Stimulated activated CD8-positive, alpha-beta memory T cell treated with anti-CD3 and anti-CD28 coated beads, Interleukin-7, amount 100 ng/mL, for 1 hour (primary cell): ENCODE measurements at places on chromosomes 7 and 10.

DNA sequence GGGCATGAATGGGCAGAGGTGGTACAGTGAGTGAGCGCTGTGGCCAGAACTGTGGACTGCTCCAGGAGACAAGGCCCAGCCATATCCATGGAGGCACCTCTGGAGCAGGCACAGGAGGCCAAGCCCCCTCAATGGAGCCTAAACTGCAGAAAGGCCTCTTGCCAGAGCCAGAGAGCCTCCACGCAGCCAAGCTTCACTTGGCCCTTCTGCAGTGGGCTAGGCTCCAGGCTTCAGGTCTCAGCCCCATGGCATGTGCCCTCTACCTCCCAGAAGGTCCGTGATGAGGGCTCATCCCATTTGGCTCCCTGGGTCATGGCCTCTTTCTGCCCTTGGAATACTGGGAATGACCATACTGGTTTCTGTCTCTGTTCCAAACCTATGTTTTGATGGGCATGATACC is 8.9 kb downstream of the PDE1C start:
- no peak for DNase-seq

GRCh38 chr10:21161647-21162046 is 264.5 kb upstream of the NEBL start:
- DNase-seq: no peak

DNA sequence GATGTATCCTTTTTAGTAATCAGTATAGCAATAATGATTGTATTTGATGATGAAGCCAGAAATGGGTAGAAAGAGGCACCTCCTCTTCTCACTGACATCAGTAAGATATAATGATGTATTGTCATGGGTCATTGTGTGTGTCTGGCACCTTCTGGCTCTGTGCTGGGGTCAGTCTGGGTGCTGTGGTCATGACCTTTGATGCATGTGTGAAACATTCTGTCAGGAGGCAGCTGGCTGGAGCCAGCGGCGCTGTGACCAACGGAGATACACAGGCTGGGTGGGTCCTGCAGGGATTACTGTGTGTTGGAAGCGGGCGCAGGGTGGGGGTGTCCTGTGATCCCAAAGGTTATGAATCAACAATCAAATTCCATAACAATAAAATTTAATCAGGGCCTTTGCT is 35.2 kb downstream of the EEPD1 start:
- DNase-seq: no peak

GRCh38 chr7:123675181-123675473 is 19.5 kb downstream of the LMOD2 start:
- no peak for DNase-seq

DNA sequence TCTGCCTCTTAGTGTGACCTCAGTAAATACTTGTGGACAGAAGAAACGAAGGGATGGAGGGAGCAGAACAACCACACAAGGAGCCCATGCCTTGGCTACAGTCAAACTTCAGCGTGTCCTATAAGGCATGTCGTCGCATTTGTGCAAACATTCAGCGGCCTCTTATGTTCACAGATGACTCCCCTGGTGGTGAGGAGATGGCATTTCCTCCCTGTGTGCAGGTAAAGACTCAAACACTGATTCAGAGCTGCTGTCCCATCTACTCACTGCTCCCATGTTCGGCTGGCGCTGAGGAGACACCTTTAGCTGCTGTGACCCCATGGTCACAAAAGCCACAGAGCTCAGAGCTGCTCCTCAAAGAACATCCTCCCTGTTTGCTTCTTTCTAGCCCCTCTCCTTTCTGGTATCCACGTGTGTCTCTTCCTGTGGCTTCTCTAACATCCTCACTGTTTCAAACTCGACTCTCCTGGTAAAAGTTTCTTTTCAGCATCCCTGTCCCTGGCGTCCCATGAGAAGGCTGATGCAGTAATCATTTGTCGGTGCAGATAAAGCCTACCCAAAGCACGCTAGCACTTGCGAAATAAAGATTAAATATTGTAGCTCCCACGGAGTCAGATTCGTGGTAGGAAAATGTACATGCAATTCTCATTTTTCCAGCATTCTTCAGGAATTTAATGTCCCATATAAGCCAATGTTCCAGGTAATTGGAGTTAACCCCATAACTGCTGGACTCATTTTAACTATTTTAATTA is 124.9 kb upstream of the NEBL start:
- DNase-seq: no peak

GRCh38 chr10:120749072-120749471 is 102.1 kb upstream of the WDR11 start:
- no peak for DNase-seq

- DNase-seq: no peak
These were observed 641.6 kb downstream of the AUTS2 start for GRCh38 chr7:70239918-70240317.

DNA sequence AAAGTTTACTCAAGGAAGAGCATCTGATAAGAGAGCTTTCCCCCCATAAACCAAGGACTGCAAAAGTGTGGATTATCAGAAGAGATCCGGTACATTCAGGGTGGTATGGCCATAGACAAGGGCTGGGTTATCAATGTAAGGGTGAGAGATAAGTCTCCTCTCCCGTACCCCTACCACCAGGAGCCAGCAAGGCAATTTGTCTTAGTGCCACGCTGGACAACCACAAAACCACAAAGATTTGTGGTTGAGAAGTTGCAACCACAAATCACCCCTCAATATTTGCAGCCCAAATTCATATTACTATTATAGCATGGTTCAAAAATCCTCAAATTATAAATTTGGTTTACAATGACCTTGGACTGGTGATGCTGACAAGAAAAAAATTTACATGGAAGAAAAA is 2.3 kb upstream of the ZSCAN25 start:
- DNase-seq: no peak

- no peak for DNase-seq
These were observed 44.2 kb upstream of the ADAM12 start for GRCh38 chr10:126432507-126432906.

DNA sequence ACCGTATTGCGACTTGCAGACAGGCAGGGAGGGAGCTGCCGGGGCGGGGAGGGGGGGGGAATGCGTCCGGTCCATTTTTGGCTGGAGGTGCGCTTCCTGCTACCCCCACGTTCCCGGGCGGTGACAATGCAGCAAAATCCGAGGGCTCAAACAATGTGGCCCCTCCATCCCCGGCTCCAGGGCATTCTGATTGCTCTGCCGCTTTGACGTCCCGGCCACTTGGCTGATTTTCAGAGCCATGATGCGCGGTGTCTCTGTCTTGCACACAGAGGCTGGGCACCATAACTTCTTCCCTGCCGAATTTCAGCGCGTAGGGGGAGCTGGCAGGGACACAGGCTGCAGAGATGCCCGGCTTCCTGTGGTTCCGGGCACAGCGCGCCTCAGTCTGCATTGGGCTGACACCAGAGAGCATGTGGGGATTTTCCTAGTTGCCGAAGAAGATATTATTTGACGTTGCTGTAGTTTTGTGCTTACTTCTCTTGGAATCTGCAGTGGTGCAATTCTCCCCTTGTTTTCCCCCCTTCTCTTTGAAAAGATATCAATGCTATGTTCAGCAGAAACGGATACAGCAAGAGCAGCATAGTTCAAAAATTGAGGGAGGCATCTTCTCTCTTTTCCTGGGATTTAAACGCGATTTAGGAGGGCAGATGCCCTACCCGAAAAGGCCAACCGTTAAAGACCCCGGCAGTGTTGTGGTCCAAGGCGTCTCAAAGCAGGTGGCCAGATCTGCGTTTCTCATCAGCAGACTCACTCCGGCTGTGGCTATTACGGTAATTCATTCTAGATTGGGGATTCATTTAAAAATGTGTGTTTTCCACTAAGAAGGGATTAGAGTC is 1.4 kb downstream of the HECW1 start:
- no peak for DNase-seq

DNA sequence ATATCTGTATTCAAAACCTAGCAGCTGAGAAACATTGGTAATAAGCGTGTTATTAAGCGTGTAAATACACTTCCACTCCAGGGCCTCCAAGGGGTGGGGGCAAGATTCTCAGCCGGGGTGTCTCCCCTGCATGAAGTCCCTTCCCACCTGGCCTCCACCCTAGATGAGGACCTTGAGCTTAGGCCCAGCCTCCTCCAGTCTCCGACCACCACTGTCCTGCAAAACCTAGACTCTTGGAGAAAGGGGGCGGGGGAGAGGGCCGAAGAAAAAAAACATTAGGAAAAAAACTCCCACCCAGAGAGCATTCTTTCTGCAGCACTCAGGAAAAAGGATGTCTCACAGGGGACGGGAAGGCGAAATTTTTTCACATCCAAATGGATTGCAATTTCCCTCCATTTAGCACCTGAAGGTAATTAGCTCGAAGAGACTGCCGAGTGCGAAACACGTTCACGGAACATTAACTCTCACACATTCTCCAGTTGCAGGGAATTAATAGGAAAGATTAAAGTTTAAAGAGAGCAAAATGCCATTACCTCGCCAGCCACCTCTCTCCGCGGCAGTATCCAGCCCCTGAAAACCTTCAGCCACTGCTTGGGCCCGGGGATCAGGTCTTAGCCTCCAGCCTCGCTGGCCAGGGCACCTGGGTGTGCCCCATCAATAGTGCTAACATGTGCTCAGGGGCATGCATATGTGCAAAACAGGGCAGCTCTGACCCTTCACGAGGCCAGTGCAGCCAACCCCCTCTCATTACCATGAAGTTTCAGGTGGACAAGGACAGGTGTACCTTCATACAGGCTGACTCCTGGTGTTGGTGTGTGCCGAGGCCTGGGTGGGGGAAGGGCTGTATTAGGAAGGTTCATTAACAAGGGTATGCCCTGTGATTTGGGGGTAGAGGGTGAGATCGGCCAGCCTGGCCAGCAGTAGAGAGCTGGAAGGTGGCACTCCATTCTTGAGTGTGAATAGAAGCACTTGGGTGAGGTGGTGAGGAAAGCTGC is 77.2 kb downstream of the HIF1AN start:
- DNase-seq: no peak

- DNase-seq: no peak
These were observed 4.0 kb upstream of the CFAP58 start for GRCh38 chr10:104349623-104350126.

DNA sequence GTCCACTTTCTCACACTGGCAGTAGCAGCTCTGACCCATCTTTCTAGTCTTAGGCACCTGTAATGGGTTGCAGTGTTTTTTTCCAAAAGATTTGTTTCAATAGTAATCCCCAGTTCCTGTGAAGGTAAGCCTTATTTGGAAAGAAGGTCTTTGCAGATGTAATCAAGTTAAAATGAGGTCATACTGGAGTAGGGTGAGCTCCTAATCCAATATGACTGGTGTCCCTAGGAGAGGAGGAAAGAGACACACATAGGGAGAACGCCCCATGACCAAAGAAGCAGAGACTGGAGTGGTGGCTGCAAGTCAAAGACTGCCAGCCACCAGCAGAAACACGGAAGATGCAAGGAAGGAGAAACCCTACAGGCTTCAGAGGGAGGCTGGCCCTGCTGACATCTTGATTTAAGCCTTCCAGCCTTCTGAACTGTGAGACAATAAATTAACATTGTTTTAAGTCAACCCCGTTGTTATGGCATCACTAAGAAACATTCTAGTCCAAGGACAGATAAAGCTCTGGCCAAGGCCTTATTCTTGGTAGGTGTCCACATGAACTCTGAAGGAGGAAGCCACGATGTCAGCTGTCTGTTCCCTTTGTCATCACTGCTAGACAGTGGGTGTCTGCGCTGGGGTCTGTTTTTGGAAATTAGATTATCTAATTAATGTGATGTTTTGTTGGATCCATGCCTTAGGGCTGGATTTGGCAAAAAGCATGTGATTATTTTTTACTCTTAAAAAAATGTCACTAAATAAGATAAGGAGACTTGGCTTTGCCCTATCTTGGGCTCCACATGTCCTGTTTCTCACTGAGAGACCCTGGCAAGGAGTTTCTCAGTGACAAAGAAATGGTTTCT is 214.9 kb downstream of the KCNMA1 start:
- DNase-seq: no peak

DNA sequence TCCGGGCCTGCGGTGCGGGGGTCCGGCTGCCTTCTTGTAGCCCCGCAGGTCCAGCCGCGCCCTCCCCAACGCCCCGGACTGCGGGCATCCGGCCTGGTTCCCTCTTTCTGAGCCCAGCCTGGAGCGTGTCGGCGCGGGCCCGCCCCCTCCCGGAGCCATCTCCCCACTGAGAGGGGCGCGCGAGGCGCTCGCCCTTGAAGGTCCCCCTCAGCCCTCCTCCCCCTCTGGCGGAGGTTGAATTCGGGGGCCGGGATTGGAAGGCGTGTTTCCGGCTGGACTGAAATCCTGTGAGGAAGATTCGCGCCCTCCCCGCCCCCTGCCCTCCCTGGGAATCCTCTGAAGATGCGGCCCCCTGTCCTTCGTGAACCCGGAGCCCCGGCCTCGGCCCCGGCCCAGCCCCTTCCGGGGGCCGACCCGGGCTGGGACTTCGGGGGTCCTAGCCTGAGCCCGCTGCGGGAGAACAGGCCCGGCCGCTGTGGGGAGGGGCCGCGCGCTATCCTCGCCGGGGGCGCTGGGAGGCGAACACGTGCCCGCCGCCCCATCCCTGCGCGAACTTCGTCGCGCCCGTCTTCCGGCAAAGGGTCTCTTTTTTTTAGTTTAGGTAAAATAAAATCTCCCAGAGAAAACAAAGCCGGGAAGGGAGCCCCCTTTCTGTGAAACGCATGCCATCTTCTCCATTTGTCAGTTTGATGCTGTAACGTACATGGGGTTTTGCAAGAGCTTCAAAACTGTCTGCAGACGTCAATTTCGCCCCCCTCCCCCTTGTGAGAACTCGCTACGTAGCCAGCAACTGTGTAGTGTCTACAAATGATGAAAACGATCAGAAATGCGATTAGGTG is 636 bp downstream of the PDCD4 start:
- peak; percentile 52 for DNase-seq

- no peak for DNase-seq
These were observed 64.0 kb downstream of the DLG5 start for GRCh38 chr10:77862595-77862994.

- DNase-seq: no peak
These were observed 13.6 kb downstream of the SVIL start for GRCh38 chr10:29621161-29621560.

DNA sequence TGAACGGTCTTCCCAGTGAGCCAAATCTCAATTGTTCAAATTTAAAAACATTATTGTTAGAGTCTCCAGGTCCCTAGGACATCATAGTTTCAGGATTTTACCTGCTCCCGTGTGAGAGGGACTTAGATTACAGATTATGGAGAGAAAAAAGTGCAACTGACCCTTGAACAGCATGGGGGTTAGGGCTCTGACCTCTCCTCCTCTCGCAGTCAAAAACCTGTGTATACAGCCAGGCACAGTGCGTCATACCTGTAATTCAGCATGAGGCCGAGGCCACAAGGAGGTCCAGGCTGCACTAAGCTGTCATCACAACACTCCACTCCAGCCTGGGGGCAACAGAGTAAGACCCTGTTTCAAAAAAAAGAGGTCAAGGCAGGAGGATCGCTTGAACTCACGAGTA is 25.5 kb downstream of the BAZ1B start:
- DNase-seq: no peak

DNA sequence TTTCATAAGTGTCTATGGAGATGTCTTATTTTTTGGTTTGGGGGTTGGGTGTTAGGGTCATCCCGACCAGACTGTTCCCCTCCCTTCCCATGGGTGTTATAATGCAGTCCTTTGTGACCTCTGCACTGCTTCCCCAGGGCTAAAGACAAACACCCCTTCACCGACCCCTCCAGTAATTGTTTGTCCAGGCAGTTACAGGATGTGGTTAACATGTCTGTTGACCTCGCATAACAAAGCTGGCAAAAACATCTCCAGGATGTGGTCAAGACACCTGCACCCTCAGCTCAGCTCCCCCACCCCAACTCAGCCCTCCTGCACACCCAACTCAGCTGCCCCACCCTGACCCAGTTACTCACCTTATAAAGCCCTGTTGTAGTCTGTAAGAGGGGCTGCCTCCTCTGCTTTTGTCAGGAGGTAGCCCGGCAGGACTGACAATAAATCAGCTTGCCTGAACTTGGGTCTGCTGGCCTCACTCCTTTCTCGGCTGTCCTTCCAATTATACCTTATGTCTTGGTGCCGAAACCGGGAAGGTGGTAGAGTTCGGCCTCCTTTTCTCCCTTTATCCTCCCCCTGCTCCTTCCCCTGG is 102.2 kb downstream of the ZNF92 start:
- peak; percentile 2 for DNase-seq
